Activated T-helper 1 cell treated with anti-CD3 and anti-CD28 coated beads, Interleukin-2, amount 50 U/mL, for 16 hours (primary cell): ENCODE measurements at places on chromosomes 2 and 18.

- DNase-seq: no peak
Measured at GRCh38 chr2:219967247-219968245, 340.1 kb downstream of the SLC4A3 start.

DNA sequence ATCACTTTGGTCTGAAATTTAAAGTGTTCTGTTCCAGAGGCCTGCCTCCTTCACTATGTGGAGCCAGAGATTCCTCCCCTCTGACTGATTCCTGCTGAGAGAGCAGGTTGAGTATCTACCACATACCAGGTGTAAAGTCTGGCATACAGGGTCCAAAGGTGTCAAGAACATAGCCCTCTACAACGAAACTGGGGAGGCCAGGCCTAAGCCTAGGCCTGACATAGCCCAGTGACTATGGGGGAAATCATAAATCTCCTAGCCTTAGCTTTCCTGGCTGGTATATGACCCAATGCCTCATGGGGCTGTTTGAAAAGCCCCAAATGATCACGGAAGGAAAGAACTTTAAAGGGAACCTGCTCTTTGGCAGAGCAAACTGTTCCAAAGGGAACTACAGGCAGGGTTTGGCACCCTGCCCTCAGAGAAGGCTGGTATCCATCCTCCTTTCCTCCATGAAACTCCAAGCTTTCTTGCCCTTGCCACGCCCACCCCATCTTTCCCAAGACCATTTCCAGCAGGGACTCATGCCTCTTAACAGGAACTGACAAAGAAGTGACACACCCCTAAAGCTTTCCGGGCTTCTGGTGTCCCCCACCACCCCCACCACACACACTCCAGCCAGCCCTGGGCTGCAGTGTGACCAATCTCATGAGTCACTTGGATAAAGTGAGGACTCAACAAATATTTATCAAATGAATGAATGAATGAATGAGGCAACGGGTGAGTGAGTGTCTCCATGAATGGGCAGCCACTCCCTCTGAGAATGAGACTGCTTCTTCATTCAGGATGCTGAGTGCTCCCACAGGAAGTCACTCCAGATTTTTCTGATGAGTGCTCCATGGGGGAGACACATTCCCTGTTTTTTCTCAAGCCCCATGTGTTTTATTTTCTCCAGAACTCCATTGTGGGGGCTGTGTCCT is 114.5 kb upstream of the STPG4 start:
- DNase-seq: no peak

DNA sequence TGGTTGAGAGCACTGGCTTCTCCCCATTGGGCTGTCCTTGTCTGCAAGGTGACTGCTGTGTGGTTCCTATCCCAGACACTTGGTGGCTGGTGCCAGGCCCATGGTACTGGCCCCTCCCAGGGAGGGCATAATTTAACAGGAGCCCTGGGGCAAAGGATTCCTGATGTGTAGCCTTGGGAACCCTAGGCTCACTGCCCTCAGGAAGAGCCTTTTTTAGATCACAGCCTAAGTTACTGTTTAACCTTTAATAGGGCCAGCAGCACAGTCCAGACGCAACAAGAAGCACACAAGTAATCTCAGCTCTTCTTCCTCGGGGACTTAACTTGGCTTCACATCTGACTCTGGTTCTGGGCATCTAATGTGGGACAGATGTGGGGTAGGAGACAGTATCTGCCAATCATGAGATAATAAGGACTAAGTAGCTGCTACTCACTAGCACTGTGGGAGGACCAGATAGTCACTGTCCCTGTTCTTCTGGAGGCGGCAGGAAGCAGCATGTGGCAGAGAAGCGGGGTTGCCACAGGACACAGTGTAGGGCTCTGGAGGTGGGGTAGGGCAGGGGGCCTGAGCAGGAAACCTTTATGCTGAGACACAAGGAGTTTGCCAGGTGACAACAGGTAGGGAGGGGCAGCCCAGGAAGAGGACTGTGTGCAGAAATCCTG is 136.3 kb downstream of the TMEM17 start:
- no peak for DNase-seq

DNA sequence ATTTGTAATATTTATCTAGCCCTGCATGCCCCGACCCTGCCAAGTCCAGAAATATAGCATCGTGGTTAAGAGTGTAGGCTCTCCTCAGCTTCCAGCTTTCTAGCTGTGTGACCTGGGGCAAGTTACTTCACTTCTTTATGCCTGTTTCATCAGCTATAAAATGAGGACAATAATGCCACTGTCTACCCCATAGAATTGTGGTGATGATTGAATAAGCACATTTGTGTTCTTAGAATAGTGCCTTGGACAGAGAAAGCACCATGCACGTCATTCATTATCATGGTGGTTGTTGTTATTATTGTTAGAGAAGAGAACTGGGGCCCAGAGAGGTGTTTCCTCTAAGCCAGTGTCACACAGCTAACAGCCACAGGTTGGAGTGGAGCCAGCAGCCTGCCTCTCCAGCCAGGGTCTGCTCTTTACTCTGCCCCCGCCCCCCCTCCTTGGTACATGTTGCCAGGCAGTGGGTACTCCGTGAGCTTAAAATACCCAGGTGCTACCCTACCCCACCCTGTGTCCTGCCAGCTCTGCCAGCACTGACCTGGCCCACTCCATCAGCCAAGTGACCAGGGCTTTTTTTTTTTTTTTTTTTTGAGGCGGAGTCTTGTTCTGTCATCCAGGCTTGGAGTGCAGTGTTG is 202.1 kb downstream of the CTIF start:
- DNase-seq: no peak

GRCh38 chr2:67240507-67240906 is 156.6 kb upstream of the ETAA1 start:
- no peak for DNase-seq

- no peak for DNase-seq
Measured at GRCh38 chr2:37984589-37984988, 59.5 kb downstream of the RMDN2 start.
